Activated CD4-positive, alpha-beta T cell treated with anti-CD3 and anti-CD28 coated beads, Interleukin-2, Interleukin-4, amounts not matched to agents 100 ng/mL and 50 ng/mL, durations not matched to agents 16 hours and 8 hours (primary cell): ENCODE measurements at places on chromosomes 11 and 22.

DNA sequence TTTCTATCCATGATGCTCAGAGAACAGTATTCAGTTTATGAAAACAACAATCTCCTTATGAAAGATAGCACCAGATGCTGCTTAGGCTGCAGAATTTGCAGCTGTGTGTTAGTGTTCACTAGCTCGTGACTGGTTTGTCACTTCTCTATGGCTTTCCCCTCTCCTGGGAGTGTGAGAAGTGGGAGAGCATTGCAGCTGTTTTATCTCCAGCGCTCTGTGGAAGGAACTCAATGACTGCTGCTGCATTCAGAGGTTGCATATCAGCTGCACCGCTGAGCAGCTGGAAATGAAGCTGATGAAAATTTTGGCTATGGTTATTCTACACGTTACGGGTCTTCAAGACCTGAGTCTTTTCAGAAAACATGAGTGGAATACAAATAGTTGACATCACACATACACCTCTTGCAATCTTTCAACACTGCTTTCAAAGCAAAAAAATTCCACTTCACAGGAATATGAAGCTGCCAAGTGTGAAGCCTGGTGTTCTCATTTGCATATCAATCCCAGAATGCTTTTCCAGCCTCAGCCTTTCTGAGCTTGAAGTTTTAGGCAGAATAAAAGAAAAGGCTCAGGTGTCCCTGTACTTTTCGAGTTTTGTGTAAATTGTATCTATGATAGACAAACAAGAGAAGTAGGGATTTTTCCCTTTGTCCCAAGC is 149.3 kb upstream of the DDI1 start:
- DNase-seq, result no peak

GRCh38 chr22:36355362-36355761 is 32.4 kb downstream of the MYH9 start:
- DNase-seq, result no peak

- DNase-seq, result no peak
These were observed 1083.9 kb downstream of the BRD1 start for GRCh38 chr22:48743601-48744282.

- no peak for DNase-seq
These were observed 910.4 kb downstream of the METTL15 start for GRCh38 chr11:29018631-29019030.

DNA sequence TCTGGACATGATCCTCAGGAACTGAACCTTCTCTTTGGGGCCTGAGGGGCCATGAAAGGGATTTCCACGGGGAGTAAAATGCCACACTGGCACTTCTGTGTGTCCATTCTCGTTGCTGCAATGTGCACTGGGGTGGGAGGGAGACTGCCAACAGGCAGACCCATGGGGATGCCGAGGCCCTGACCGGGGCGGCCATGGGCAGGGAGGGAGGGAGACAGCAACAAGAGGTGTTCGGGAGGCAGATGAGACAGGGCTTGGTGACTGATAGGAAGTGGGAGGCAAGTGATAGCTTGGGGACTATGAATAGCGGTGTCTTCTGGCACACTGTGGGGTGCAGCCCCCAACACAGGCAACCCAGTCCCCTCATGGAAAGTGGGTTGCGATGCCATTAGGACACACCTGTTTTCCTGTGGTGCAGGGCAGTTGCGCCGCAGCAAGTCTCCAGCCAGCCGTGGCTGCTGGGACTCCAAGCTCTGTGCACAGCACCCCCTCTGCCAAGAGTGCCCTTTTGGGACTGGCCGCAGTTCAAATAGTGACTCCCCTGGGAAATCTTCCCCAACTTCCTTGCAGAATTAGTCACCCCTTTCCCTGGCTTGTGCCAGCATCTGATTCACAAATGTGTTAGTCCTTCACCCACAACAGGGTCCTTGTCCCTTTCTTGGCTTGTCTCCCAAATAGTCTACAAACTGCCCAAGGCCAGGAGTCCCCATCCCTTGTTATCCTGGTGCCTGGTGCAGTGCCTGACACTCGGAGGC is 88.8 kb downstream of the CHST1 start:
- DNase-seq, result no peak

DNA sequence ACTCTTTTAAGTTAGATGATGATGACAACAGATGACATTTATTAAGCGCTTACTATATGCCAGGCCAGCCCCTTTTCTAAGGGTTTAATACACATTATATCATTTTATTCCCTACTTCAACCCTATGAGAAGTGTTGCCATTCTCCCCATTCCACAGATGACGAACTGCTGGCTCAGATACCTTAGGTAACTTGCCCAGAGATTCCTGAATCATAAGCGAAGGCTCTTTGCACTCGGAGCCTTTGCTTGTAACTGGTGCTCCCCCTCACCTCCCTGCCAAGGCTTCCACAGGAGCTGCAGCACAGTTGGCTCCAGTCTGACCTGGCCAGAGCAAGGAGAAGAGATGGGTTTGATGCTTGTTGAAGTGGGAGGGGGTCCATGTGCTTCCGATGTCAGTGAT is 43.0 kb downstream of the DBX1 start:
- DNase-seq, result no peak

GRCh38 chr11:14342906-14343305 is 16.1 kb downstream of the RRAS2 start:
- DNase-seq, result no peak

DNA sequence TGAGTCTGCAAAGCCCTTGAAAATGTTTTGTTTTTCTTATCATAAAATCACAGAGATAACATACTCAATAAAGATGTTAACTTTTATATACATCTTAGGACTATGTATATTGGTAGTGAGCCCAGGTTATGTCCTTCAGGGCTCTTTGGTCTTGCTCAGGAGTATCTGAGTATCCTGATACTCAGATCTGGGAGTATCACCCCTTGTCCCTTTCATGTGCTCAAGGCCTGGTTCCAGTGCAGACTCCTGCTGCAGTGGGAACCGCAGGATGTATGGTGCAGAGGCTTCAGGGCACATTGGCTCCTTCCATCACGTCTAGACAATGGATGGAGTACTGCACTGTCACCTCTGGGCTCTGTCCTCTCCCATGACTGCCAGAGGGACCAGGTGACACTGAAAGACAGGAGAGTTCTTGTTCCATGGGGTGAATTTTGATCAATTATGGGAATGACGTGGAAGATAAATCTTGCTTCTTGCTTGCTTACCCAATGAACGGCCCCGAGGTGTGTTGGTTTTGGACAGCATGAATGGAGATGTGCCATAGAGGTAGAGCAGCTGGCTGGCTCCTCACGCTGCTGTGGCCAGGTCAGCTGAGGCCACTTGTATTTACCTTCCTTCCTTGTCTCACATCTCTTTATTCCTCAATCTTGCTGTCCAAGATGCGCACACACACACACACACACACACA is 215.5 kb downstream of the ARHGAP42 start:
- DNase-seq, result no peak

DNA sequence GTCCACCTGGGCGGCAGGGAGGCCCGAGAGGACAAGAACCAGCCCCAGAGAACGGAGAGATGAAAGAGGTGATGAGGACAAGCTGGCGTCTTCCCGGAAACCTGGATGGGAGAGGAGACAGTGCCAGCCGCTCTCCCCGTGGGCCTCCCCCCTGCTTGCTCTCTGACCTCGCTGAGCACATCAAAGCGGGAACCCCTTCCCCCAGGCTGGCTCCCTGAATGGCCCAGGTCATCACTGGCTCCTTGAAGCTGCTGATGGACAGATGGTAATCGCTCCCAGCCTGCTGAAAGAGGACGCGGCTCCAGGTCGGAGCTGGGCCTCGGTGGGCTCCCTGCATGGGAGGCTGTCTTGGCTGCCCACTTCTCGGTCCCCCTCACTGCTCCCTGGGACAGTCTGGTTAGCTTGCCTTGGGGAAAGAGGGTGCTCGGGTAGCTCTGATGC is 18.4 kb downstream of the RPUSD4 start:
- DNase-seq, result no peak

DNA sequence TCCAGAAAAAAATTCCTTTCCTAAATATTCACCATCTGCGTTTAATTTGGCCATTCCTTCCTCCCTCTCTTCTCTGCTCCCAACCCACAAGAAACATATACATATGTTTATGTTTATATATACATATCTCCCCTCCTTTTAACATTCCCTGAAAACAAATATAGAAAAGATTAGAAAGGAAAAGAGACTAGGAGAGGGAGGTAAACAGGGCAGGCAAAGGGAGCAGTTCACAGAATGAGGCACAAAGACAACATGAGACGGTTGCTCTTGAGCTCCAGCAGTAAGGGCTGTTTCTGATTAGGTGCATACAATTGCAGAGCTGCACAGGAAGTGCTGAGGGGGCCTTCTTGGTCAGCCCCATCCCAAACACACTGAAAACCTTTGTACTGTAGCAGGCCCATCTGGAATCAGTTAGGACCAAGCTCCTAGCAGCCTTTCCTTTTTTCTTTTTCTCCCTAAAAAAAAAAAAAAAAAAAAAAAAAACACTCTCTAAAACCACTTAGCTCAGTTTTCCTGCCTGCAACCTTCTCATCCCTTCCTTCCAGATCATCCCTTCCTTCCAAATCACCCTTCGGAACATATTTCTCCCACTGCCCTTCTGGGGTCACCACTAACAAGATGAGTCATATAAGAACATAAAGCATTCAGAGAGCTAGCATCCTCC is 57.0 kb downstream of the RBFOX2 start:
- no peak for DNase-seq

DNA sequence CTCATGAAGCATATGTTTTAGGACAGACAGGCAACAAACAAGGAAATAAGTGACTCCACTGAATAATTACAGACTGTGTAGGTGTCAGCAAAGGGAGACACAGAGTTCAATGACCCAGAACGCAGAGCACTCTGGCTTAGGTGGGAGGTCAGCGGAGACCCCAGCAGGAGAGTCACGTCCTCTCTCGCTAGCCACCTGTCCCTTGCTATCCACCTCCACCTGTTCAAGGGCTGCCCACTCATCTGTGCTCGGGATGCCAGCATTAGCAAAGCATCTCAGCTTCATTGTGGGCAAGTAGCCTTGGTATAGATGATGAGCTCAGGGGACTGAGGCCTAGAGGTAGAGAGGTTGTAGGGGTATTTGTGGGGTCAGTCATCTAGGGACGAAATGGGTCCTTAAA is 21.8 kb upstream of the ATXN10 start:
- no peak for DNase-seq

DNA sequence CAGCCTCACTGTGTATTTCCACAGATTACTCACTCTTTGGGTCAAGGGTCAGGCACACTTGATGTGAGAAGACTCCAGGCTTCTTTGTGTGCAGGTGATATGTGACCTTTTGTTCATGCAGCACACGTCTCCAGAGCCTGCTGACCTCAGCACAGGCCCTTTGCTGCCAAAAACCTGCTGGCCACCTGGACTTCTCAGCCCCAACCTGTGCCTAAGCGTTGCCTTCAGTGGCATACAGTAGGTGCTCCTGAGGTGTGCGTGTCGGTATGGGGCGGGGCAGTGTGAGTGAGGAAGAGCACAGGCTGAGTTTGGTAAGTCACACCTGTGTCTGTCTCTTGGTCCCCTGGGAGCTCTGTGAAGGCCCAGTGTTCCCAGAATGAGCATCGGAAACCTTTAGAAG is 58.1 kb downstream of the WNT11 start:
- DNase-seq, result no peak

- no peak for DNase-seq
These were observed 27.4 kb downstream of the SEZ6L start for GRCh38 chr22:26196657-26197056.

- DNase-seq, result no peak
These were observed 89.7 kb upstream of the CARD18 start for GRCh38 chr11:105229257-105229656.

GRCh38 chr11:114115451-114115928 is 56.0 kb downstream of the ZBTB16 start:
- DNase-seq, result no peak

DNA sequence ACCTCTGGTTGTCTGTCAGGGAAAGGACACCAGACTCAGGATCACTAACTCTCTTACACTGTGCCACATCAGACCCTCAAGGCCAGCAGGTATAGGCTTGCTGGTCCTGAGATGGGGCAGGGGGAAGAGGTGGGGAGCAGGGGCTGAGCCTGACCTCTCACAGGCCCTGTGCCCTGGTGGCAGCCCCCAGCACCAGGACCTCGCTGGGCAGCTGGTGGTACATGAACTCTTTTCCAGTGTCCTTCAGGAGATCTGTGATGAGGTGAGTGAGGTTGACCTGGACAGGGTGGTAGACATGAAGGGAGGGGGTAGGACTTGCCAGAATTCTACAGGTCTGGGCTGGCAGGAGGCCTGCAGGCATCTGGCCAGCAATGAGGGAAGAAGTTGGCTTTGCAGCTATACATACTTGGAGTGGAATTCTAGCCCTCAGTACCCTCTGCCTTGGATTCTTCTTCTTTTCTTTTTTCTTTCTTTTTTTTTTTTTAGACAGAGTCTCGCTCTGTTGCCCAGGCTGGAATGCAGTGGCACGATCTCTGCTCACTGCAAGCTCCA is 1.4 kb downstream of the NUDT22 start:
- no peak for DNase-seq

DNA sequence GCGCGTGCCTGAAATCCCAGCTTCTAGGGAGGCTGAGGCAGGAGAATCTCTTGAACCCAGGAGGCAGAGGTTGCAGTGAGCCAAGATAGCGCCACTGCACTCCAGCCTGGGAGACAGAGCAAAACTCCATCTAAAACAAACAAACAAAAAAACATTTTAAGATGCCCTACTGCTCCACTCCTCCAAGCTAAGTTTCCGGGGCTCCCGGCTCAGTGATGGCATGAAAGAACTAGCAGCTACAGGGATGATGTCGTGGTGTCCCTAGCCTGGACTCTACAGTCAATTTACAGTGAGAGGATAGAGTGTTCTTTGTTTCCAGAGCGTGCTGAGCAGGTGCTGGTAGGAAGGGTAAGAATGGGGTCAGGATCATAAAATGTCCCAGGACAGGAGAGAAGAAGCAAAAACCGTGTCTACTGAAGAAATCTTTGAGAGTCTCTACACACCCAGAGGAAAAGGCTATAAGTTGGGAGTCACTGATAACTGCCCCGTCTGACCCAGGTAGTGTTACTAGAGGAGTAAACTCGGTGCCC is 1.2 kb upstream of the ZBTB3 start:
- DNase-seq, result no peak

GRCh38 chr11:35211952-35212351 is 73.0 kb downstream of the CD44 start:
- DNase-seq, result no peak

- DNase-seq, result no peak
These were observed 20.0 kb upstream of the TOP3B start for GRCh38 chr22:22002526-22003055.

GRCh38 chr22:19113429-19113828 is 8.8 kb downstream of the DGCR2 start:
- DNase-seq, result no peak

GRCh38 chr11:96778272-96778671 is 388.5 kb downstream of the JRKL start:
- DNase-seq, result no peak

- no peak for DNase-seq
These were observed 16.5 kb downstream of the P2RX3 start for GRCh38 chr11:57354699-57355098.
